ENCODE measurements at places on chromosomes 1 and 21. TPM values are rescaled to one million over a fixed set of nuclear protein-coding genes. Genes with fewer than 3 reads are reported as not detected.

ZNF672 gene
- total RNA-seq: 16.7 TPM

NCAM2 gene
- total RNA-seq: 0.18 TPM

ADORA3 gene
- not detected for total RNA-seq

IFI44 gene
- 16.3 TPM for total RNA-seq

HOOK1 gene
- not detected for total RNA-seq

DNA sequence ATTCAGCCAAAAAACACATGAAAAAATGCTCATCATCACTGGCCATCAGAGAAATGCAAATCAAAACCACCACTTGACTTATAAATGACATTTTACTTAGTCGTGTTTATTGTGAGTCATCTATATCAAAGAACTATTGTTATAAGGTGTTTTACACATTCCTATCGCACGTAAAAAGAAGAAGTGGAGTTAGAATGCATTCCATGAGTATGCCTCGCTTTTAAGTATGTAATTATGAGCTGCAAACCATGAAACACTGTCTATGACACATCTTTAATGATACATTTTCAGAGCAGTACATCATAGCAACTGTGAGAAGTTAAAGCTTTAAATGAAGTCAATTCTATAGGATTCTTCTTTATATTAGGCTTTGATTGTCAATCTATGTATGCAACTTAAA lies 614.3 kb upstream of the ADAMTS5 start:
- no peak for DNase-seq

- no peak for DNase-seq
Measured at GRCh38 chr1:71030026-71030425, 17.6 kb downstream of the PTGER3 start.

DNA sequence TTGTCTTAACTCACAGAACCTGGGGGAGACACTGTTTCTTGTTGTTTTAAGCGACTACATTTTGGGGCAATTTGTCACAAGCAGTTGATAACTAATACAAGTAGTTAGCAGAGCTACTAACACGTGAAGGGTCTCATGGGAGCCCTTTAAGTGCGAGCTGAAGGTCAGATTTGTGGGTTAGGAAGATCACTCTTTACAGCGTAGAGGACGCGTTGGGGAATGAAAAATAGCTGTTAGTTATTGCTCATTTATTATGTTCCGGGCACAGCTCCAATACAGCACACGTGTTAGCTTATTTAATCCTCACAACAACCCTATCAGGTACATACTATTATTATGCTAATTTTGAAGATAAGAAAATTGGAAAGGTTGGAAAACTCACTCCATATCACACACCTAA lies 95.9 kb downstream of the ACTL8 start:
- DNase-seq: no peak

DNA sequence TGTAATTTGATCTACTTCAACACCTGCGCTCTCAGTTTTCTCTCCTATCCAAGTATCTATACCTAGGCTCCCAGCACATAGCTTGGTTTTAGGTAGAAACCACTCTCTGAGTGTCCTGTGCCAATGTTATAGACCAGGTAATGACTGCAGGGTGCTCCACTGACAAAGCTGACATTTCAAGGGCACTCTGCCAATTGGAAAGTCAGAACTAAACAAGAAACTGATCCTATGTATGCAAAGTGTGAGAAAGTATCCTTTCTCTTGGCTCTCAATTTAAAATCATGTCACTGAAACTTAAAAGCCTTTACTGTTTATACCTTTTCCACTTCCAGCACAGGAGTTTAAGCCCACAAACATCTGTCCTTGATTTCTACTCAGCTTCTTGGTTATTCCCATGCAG lies 45.0 kb upstream of the AIM2 start:
- no peak for DNase-seq

GRCh38 chr1:114341856-114342255 lies 169.1 kb downstream of the TRIM33 start:
- DNase-seq: no peak

GRCh38 chr1:234821840-234822239 lies 211.9 kb upstream of the IRF2BP2 start:
- peak; percentile 15 for DNase-seq

- DNase-seq: no peak
Measured at GRCh38 chr1:153985341-153985912, 712 bp downstream of the RAB13 start.

DNA sequence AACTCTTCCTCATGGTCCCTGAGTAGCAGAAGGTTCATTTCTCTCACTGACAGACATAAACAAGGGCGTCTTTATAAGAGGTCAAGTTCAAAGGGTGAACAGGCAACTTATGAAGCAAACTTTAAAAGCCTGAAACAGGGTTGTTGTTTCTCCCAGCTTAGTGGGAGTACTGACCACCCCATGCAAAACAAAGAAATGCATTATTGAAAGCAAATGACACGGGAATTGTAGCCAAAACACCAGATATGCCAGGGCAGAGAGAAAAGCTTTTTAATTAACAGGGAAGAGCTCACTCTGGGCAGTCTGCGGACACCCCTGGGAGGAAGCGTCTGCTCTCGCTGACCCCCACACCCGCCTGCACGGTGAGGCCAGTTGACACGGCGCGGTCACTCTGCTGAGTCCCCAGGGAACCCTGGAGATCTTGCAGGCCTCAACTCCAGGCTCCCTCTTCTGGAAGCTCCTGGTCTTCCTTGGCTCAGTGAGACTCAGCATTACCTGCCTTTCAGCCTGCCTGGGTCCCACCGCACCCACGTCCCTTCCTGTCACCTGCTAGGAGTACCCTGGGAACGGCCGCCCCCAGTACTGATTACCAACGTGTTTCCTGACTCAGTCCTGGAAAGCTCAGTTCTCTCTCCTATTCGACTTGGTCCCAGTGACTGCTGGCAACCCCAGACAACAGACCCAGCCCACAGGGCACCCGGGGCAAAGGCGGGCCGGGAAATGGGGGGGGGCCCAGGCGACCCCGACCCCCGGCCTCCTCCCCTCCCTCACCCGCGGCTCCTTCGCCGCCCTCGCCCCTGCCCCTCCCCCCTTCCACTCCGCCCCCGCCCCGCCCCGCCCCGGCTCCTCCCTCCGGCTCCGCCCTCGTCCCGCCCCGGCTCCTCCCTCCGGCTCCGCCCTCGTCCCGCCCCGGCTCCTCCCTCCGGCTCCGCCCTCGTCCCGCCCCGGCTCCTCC lies 972 bp downstream of the CFAP410 start:
- DNase-seq: peak; percentile 50

Measured in Karpas-422 (cell line).